ENCODE measurements at places on chromosomes 11 and 22.

GRCh38 chr11:120130991-120131760 lies 6.7 kb downstream of the TRIM29 start:
- no peak for DNase-seq

DNA sequence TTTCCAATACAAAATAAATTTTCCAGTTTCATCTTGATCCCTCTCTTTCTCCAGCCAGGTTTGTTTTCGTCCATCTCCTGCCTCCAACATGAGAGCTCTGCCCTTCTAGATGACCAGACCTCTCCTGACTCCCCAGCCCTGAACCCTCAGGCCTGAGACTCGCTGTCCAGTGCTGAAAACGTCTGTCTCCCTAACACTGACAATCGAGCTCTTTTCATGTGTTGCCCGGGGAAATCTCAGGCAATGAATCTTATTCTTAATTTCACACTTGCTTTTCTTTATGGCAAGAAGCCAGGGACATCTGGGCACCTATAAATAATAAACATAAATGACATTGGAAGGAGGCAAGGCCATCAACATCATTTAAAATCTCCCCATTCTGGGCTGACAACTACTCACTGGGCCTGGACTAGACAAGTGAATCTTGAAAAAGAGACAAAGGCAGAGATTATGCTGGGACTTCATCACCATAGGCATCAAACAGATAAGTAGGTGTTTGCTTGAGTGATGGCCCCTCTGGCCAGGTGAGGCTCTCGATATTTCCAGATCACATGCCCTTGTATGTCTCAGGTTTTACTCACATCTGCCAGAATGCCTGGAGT lies 274.5 kb upstream of the B3GAT1 start:
- DNase-seq: no peak

DNA sequence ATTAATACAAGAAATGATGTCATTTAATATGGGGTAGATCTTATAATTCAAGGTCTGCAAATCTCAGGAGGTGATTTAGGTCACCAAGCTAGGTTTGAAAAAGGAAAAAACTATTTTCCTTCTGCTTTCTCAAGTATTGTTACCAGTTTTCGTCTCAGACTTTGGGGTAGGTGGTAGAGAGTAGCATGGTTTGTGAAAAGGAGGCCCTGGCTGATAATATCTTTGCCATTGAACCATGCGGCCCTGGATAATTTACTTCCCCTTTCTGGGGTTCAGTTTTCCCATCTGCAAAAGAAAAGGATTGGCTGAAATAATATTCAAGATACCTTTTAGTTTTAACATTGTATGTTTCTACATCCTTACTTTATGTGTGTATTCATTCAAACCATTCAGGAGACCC lies 92.1 kb downstream of the WNT11 start:
- DNase-seq: no peak

DNA sequence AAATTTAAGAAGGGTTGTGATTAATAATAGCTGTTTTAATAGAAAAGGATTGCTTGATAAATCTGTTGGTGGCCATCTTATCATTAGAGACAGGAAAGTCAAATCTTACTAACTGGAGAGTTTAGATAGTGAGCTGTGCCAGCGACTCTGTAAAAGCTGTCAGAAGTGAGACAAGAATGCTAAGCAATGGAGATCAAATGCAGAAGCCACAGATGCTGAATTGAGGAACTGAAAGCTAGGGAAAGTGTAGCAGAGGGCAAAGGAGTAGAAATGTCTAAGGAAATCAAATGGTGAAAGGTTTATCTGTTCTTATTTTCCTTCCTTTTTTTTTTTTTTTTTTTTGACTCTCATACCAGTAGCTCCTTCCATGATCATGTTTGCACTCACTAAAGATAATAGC lies 13.7 kb downstream of the MS4A13 start:
- DNase-seq: peak; percentile 44

DNA sequence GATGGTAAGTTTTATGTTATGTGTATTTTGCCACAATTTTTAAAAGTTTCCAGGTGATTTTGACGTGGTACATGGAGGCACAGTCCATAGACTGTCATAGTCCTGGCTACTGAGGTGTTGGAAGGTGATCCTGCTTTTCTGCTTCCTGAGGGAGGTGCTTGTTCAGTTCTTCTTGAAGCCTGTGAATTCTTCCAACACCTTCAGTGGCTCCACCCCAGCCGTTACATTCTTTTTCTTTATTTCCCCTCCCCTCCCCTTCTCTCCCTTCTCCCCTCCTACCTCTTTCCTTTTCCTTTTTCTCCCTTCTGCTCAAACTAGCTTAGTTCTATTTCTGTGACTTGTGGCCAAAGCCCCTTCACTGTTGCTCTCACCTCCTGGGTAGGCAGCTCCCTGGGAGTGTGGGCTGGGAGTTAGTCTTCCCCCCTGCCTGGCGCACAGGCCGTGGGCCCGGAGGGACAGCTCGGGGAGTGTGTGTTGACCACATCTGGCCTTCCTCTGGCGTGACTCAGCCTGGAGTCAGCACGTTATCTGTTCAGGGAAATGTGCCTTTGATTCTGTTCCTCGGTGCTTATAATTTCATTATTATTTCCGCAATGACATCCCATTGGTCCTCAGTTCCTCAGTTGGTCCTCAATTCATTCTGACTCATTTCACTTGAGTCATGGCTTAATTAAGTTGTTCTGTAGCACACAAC lies 566.2 kb downstream of the TBC1D22A start:
- no peak for DNase-seq

GRCh38 chr11:78381865-78382264 lies 35.8 kb downstream of the GAB2 start:
- DNase-seq: no peak

DNA sequence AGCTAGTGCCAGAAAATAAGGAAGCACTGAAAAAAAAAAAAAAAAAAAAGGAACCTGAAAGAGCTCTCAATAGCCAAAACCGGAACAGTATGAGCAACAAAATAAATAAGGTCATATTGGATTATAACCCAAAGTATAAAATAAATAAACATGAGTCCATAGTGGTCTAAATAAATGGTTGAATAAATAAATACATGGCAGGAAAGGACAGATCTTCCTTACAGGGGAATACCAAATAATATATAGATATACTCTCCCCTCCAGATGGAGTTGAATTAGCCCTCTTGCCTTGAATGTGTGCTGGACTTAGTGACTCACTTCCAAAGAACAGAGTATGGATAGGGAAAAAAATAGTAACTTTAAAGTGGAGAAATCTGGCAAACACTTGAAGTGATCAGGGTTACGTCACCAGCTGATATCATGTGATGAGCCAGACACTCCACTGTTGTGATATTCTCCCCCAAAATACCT lies 14.3 kb upstream of the ARRB1 start:
- DNase-seq: no peak

DNA sequence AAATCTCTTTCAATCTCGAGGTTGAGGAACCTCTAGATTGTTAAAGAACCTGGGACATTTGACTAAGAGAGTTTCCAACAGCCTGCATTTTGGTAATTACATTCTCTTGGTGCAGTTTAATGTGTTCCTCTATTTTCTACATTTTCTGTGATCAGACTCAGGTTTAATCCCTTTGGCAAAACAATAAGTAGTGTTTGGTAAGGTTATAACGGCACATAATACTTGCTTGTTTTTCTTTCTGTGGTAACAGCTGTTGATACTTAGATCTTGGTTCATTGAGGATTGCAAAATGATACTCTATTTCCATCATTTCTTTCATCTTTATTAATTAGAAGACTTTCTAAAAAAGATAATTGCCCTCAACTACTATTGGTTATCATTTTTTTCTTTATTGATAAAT lies 271.3 kb downstream of the SBF2 start:
- DNase-seq: no peak

GRCh38 chr11:760236-760635 lies 13.0 kb downstream of the TALDO1 start:
- DNase-seq: no peak

- no peak for DNase-seq
These were observed 725.0 kb downstream of the ETS1 start for GRCh38 chr11:127862406-127862805.

- DNase-seq: no peak
These were observed 10.9 kb downstream of the INS start for GRCh38 chr11:2149864-2150847.

DNA sequence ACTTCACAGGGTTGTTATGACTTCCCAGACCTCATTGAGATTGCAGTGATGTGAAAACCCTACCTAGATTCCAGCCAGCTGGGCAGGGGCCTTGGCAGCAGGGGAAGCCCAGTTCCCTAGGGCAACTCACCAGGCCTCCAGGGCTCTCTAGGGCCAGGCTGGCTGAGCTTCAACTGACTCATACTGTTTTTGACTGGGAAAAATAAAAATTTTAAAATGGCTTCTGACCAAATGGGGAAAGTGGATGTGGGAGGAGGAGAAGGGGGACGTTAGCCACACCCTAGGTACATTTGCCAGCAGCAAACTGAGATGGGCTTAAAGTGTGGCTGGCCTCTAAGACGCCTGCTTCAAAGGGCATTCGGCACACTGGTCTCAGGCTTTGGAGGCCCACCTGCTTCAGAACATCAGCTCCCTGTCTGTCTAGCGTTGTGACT lies 39.0 kb downstream of the BMAL1 start:
- peak; percentile 73 for DNase-seq

DNA sequence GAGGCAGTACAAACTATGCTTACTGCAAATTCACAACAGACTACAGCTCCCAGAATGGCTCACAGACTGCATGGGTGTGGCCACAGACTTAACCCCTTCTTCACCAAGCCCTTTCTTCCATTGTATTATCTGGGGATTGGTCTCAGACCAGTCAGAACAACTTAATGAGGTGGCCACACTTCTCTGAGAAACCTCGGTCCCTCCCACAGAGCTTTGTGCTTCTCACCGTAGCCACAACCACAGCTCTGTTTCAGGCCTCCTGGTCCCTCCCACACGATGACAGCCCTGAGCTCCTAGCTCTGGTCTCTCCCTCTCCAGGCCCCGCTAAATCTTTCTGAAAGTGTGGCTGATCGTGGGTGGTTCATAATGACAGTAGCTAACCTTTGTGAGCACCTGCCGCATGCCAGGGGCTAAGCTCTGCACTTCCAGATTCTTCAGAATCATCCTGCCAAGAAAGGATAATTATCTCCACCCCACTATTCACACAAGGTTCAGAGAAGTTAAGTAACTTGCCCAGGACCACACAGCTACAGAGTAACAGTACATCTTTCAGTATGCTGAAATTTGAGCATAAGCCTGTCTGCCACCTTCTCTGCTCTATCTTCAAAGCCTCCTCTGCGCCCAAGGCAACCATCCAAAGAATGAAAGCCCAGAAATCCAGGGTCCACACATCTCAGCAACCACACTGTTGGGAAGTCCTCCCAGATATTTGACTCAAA lies 5.4 kb downstream of the PDE2A start:
- DNase-seq: peak; percentile 93

DNA sequence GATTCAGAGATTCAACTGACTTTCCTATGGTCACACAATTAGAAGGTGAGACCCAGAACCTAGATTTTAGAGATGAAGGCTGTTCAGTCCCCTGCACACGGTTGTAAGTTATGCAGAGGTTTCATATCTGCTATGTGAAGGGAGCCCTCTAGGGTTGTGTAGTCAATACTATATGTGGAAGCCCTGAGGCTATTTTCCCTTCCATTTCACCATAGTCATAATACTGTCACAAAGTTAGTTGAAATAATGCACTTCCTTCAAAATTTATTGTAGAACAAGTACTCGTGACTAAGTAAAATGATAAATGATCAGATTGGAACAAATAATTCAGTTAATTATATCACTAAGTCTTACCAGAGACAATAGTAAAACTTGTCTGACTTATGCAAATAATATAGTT lies 48.8 kb downstream of the ENDOD1 start:
- peak; percentile 25 for DNase-seq

GRCh38 chr22:29267462-29267857 lies 321 bp downstream of the RHBDD3 start:
- DNase-seq: no peak

- DNase-seq: peak; percentile 63
These were observed at the start of gene MIAT for GRCh38 chr22:26656891-26657851. MIAT (plus strand) TSS chr22:26657588.

GRCh38 chr22:37817705-37818408 lies 5.3 kb upstream of the GALR3 start:
- peak; percentile 79 for DNase-seq

DNA sequence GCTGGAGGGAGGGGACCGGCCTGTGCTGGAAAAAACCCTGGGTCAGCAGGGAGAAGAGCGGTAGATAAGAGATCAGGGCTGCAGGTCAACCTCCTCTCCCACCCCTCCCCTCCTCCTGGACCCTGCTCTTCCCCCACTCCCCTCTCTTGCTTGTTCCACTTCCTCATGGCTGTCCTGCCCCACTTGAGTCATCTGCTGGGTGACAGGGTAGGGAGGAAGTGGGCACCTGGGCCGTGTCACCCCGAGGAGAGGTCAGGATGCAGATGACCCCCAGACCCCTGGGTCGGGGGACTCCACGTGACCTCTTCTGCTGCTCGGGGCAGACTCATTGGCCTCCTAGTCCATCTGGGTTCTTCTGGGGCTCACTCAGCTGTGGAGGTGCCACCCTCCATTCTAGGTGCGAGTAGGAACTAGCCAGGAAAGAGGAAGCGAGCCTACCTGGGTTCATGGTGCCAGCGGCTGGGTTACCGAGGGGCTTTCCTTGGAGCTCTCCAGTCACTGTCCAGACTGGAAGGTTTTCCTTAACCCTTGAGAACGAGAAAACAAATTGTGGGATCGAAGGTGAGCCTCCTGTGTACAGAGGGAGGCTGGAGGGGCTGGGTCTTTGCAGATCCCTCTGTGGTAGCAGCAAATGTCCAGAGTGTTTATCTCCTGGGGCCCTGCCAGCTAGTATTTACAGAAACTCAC lies 6.5 kb downstream of the APOL2 start:
- DNase-seq: no peak

DNA sequence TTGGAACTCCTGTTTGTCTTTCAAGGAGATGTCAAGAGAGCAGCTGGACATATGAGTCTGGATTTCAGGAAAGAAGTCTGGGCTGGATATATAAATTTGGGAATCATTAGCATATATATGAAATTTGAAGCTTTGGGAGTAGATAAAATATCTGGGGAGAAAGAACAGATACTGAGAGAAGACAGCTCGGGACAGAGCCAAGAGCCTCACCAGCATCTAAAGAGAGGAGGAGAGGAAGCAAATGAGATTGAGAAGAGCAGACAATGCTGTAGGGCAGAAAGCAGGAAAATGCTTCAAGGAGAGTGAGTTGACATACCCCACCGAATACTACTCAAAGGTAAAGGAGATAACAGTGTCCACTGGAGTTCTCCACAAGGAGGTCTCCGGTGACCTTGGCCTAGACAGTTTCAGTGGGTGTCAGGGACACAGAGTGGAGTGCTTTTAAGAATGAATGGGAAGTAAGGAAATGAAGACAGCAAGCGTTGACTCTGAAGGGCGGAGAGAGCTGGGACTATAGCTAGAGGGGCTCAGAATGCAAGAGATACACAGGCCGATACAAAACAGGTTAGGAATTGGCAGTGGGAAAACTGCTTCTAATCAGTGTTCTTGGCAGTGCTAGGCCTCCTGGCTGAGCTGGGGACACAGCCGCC lies 862 bp downstream of the APBB1 start:
- DNase-seq: no peak

GRCh38 chr11:19559746-19560145 lies 152.9 kb upstream of the NAV2 start:
- DNase-seq: no peak

Data from GM12865 (cell line).